Left lung (tissue), 14 donors: ENCODE measurements at places on chromosomes 12 and 14. TPM values are rescaled to one million over a fixed set of nuclear protein-coding genes. Genes with fewer than 3 reads are reported as not detected.

Gene RECQL
- 35.9 TPM for polyA plus RNA-seq

GRCh38 chr12:53200458-53201176, 6.4 kb downstream of the ITGB7 start:
- DNase-seq, result no peak

GRCh38 chr12:129659961-129660622, 243.7 kb downstream of the TMEM132D start:
- no peak for DNase-seq

DNA sequence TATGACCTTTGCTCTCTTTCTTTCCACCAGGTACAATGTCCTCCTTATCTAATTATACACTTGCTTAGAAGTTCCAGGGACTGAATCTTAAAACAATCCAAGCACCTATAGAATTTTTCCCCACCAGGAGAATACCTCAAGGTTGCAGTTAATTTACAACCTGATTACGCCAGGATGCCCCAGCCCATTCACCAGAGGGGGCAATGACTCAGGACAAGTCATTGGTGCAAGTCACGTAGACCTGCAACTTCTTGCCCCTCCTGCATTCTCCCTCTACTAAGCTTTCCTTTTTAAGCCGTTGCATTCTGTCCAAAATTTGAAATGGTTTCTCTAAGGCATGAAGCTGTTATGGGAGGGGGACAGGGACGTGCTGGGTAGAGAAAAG, 111.1 kb upstream of the SCAF11 start:
- DNase-seq, result no peak

DNA sequence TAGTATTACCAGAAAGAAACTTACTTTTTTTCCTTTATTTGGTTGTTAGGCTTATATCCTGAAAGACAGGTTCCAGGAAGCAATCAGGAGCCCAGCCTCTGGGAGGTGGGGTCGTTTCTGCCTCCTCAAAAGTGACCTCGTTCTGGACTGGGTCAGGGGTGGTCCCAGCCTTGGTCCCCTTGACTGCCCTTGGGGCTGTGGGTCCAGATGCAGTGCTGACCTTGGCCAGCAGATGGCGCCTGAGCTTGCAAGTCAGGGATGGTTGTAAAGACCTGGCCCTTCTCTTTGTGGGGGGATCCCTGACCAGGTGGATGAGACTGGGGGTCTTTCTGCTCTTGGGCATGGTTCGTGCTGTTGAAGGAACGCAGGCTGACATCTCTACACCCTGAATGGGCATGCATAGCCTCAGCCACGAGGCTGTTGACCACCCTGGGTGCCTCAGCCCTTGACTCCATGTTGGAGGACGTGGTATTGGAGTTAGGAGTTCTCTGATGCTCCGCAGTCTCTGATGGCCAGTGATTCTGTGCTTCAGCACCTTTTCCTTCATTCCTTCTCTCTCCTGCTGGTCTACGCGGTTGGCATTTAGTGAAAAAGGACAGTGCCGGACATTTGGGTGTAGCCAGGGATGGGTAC, 62.4 kb downstream of the ADCK1 start:
- DNase-seq, result peak; percentile 93

- DNase-seq, result no peak
These were observed 26.6 kb downstream of the KLHL28 start for GRCh38 chr14:44935155-44935554.

DNA sequence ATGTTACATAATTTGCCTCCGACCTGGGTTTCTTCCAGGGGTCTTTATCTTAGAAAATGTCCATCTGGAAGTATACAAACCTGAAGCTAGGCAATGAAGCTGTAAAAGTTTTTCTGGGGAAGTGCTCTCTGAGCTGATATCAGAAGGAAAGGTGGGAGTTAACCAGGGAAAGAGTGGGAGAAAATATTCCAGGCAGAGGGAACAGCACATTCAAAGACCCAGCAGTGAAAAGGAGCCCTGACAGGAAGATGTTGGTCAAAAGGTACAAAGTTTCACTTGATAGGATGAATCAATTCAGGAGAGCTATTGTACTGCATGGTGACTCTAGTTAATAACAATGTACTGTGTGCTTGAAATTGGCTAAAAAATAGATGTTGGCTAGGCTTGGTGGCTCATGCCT, 17.8 kb upstream of the CIT start:
- no peak for DNase-seq

DNA sequence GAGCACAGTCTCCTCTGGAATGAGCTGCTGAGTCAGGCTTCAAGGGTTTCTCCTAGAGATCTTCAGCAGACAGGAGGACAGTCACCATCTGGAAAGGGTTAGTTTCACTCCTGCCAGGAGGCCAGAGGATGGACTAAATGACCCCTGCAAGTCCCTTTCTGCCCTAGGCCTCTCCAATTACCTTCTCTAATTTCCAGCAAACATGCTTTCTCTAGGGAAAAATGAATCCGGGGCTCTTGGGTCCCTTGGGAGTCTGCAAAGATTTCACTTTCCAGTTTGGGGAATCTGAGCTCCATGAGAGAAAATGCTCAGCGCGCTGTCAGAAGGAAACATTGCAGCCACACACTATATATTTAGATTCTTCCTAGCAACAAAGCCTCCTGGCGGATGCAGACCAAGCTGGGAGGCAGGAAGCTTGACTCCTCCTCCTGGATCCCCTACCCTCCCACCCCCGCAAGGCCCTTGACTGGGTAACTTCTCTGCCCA, 184.4 kb upstream of the CCND2 start:
- DNase-seq, result no peak

Gene MANSC1
- polyA plus RNA-seq, result 28.8 TPM

DNA sequence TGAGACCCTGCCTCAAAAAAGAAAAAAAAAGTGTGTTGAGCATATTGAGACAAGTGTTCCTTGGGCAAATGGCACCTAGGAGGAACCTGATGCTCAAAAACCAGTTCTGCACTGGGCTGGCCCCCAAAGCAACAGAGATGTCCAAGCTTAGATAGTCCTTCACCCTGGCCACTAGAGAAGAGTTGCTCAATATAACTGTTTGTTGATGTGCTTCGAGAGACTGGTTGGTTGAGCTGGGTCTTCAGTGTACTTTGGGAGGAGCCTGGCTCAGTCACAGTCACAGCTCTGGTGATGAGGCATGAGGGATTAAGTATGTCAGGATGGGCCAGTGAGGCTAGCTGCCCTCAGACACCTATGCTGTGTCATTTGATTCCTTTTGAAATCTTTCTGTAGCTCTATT, 38.0 kb downstream of the SLC2A14 start:
- DNase-seq, result no peak

GRCh38 chr12:1523558-1524050, 70.8 kb downstream of the FBXL14 start:
- DNase-seq, result no peak

Gene DPY19L2
- 22.5 TPM for polyA plus RNA-seq

Gene WNT1
- not detected for polyA plus RNA-seq

Gene KCNJ8
- 25.2 TPM for polyA plus RNA-seq

Gene GALNT9
- 5.0 TPM for polyA plus RNA-seq

DNA sequence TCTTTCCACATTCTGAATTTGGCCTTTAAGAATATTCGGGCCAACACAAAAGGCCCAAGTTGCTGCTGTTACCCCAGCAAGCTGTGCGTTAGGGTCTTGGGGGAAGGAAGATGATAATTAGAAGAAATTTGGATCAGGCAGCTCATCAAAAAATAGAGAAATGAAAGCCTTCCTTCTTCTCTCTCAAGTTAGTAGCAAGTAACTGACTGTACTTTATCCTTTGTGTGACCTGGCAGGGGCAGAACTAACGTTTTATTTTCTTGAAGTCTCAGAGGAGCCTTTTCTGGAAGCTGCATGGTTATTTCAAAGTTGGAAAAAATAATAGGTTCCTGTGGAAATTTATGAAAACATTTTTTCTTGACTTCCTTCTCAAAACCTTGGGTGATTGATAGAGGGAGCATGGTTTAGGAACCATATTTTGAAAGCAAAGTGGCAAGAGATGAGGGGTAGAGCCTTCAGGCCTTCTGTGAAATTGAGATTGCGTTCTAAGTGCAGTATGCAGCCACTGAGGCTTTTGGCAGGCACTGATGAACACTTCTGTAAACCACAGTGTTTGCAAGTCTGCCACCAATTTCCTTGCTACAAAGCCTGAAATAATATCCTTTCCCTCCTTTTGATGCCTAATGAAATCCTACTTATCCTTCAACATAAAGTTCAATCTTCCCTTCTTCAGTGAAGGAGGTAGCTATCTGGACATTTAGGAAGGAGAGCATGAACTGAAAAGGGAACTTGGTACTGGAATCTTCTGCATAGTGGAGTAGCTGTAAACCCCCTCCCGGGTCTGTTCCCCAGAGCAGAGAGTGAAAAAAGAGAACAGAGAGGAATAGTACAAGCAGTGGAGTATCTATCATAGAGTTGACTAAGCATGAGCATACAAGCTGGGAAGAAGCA, 123.2 kb downstream of the FGD4 start:
- no peak for DNase-seq

DNA sequence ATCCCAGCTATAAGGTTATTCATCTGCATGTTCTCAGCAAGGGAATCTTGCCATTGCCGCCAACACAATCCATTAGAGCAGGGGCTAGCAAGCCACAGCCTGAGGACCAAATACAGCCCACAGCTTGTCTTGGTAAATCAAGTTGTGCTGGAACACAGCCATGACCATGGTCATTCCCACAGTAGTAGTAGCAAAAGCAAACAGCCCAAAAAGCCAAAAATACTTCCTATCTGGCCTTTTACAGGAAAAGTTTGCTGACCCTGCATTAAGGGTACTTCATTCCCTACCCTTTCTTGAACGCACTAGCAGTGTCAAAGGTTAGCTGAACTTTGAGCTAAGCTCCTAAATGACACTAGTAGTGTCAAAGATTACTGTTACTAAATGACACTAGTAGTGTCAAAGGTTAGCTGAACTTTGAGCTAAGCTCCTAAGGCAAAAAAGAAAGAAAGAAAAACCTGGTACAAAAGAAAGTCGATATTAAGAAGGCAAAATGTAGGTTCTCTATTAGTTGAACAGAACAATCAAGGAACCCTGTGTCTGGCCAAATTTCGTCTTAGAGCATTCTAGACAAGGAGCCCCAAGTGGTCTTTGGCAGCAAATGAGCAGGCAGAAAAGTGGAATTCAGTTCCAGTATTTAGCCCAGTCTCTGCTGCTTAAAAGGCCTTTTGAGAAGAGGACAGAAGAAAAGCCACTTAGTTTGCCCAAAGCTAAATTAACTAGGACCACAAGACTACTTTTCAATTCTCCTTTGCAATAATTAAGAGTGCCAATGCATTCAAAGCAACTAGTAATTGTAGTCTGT, 67.7 kb downstream of the NT5DC3 start:
- no peak for DNase-seq

GRCh38 chr12:16323010-16323409, 24.4 kb upstream of the MGST1 start:
- DNase-seq, result no peak

- no peak for DNase-seq
These were observed 98.9 kb downstream of the ARID2 start for GRCh38 chr12:45828402-45828801.

Gene SCNN1A
- polyA plus RNA-seq, result 4.1 TPM
